ENCODE measurements at places on chromosomes 2 and 18.

DNA sequence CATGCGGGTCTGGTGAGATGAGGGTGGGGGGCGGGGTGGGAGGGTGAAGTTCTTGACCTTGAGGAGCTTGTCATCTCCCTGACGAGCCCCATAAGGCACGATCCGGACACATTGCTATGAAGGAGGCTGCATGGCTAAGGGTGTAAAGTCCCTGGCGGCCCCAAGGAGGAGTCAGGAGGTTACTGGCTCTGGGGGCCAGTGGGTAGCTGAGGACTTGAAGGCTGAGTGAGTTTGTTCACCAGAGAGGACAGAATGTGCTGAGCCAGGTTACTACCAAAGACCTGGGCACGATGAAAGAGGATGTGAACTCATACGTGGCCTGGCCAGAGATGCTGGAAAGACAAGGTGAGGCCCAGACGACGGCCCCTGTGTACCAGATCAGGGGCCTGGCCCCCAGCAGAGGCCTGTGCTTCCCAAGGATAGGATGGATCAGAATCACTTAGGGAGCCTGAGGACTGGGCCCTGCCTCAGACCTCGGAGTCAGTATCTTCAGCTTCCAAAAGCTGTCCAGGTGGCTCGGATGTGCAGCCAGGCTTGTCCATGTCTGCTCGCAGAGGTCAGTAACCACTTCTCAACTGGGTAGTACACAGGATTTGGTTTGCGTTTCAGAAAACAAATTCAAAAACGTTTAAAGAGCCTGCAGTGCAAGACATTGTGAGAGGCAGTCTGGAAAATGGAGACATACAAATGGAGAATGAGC lies 110.9 kb downstream of the RNF144A start:
- no peak for DNase-seq

GRCh38 chr18:23703057-23703986 lies 14.1 kb downstream of the LAMA3 start:
- no peak for DNase-seq

GRCh38 chr2:85886590-85886989 lies 2.2 kb downstream of the ST3GAL5 start:
- peak; percentile 42 for DNase-seq

GRCh38 chr2:12861344-12861930 lies 144.7 kb downstream of the TRIB2 start:
- no peak for DNase-seq

- DNase-seq, result no peak
These were observed 165.2 kb upstream of the MSH6 start for GRCh38 chr2:47617523-47618271.

DNA sequence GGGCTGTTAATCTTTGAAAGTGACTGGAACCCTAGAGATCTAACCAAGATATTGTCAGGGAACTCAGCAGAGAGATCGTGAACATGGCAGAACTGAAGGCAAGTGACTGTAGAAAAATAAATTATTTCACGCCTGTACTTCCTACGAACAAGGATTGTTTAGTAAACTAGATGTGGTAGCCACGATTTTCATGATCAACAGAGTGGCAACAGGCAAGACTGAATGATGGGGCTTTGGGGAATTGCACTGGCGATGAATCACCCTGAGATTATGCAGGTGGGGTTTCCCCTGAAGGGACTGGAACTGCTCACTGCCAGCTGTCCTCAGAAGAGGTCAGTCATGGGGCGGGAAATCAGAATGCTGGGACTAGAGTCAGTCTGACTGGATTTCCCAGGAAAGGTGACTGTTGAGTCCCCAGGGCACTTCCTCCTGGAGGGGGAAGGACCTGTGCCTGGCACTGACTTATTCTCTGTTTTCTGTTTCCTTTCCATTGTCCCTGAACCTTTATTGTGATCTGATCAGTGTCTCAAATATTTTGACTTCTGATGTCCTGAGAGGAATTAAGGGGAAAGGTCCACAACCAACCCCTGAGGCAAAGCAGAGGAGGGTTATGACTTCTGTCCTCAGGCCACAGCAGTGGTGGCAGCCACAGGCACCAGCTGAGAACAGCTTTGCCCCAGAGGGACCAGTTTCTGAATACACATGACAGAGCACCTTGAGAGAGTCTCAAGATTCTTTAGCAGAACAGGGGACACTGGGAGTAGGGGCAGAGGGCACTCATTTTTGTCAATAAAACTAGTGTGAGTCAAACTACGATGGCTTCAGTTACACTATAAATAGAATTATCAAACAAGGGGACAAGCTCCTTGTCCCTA lies 70.0 kb downstream of the NAB1 start:
- no peak for DNase-seq

GRCh38 chr18:57088883-57089282 lies 58.0 kb upstream of the BOD1L2 start:
- DNase-seq, result no peak

GRCh38 chr18:43964666-43965065 lies 687.4 kb upstream of the SYT4 start:
- no peak for DNase-seq

DNA sequence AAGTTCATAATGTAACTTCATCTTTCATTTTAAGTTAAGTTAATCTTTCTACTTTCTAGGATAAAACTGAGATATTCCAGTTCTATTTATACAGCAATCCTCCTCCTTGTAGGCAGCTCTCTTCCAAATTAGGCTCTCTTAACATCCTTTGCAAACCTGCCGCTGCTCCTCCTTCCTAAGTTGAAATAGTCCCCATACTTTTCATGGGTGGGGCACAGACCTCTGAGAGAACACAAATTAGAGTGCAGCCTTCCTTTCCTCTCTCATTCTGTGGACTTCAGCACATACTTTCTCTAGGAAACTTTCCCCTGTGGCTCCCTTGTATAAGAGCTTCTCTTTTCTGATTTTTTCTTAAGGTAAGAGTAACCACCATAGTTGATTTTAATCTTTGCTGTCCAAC lies 28.3 kb downstream of the TWSG1 start:
- DNase-seq, result no peak

- DNase-seq, result no peak
These were observed 254.1 kb downstream of the PRKCE start for GRCh38 chr2:45905632-45905958.

- DNase-seq, result no peak
These were observed 14.5 kb downstream of the SESTD1 start for GRCh38 chr2:179250095-179250494.

DNA sequence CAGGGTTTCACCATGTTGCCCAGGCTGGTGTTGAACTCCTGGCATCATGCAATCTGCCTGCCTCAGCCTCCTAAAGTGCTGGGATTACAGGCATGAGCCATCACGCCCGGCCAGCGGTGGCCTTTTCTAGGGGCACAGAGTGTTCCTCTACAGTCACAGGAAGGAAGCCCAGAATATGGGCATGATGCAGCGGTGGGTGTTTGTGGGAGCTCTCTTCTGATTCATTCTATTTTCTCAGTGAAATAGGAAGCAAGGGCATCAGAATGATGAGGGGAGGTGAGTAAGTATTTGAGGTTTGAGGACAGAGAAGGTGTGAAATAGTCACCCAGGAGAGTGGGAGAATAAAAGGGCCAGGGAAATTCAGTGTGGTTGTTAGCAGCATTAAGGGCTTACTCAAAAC lies 70.3 kb upstream of the PSME4 start:
- DNase-seq, result no peak

- no peak for DNase-seq
These were observed 441.5 kb downstream of the MTX2 start for GRCh38 chr2:176710657-176711186.

GRCh38 chr2:154198866-154199265 lies 327.1 kb downstream of the GALNT13 start:
- DNase-seq, result no peak

GRCh38 chr18:32389858-32390257 lies 80.8 kb downstream of the GAREM1 start:
- DNase-seq, result no peak

DNA sequence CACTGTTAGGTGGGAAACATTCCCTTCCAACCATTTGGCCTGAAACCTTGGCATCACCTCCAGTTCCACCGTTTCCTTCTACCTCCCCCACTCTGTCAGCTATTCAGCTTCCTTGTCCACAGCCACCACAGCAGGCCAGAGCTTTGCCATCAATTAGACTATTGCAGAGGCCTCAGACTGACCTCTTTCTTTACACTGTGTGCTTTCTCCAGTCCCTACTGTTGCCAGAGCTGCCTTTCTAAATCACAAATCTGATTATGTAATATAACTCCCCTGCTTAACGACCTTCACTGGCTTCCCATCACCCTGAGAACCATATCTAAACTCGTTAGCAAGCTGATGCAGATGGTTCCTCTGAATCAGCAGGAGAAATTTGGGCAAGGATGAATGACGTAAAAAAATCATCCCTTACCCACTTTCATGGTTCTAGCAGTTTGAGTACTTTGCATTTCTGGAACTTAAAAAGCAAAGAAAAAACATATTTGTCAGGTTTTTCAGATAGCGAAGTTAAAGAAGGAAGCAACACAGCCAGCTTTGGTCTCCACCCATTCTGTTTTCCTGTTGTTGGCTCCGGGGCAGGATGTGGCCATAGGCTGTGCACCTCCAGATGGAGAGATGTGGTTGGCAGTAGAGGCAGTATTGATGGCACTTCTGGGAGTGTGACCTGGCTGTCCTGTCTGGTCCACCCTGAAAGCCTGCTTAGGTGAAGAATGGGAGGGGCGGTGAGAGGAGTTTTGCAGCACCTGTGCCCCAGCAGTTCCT lies 422.1 kb downstream of the PARD3B start:
- DNase-seq, result peak; percentile 6

- DNase-seq, result no peak
These were observed 26.9 kb downstream of the CENPO start for GRCh38 chr2:24820175-24820513.
